ENCODE measurements at places on chromosomes 5 and 9.

DNA sequence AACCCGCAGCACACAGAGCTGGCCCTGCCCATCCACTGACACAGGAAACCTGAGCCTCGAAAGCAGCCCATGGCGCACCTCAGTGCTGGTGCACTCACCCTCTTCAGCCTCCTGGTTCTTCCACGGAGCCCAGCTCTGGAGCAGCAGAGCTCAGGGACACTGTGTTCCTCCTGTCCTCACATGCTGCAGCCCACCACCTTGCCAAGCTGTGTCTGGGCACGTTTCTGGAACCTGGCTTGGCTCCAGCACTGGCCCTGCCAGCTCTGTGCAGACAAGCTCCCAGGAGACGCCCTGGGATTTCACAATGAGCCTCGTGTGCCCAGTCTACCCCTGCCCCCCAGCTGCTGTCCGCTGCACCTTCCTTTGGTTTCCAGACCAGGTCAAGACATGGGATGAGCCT, 119.5 kb downstream of the SYK start:
- DNase-seq = no peak

- no peak for DNase-seq
Measured at GRCh38 chr5:74226716-74227485, 413.6 kb downstream of the ENC1 start.

DNA sequence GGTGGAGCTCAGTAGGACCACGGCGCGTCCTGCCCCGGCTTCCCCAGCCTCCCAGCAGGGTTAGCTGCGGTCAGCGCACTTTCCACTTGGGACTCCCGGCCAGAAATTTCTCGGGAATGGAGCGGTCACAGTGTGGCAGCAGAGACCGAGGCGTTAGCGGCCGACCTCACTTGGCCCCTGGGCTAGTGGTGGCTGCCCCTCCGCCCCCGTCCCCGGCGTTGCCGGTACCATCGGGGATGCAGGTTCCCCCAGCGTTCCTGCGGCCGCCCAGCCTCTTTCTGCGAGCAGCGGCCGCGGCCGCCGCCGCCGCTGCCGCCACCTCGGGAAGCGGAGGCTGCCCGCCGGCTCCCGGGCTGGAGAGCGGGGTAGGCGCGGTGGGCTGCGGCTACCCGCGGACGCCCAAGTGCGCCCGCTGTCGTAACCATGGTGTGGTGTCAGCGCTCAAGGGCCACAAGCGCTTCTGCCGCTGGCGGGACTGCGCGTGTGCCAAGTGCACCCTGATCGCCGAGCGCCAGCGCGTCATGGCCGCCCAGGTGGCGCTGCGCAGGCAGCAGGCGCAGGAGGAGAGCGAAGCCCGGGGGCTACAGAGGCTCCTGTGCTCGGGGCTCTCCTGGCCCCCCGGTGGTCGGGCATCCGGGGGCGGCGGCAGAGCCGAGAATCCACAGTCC, 460 bp downstream of the DMRTA1 start:
- no peak for DNase-seq

DNA sequence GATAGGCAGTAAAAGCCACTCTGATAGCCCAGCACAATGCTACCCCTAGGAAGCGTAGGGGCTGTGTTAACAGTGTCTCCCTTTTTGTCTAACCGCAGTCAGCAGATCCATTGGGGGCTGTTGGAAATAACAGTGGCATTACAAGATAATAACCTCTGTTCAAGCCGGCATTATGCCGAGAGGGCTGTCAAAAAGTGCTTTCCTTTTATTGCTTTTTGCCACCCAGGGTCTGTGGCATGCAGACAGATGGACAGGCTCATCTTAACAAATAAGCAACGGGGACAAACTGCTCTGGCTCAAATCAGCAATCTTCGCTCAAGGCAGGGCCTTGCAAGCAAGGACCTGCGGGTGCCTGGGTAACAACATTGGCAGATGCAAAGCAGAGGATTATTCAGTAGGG, 123.3 kb downstream of the TLR4 start:
- no peak for DNase-seq

- no peak for DNase-seq
Measured at GRCh38 chr5:56317923-56318561, 84.9 kb upstream of the ANKRD55 start.

DNA sequence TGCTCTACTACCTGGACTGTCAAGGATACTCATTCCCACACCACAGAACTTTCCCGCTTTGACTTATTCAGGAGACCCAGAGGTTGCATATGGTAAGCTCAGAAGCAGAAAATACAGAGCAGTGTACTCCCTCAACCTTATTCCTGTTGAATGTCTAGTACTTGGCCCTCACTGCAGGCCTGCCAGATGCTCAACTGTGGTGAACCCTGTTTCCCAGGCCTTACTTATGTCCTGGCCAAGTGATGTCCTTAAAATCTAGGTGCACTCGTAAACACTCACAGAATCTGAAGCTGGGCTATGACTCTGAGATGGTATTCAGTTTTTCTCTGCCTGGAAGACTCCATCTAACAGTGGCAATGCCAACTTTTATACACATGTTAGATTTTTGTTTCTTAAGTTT, 21.0 kb downstream of the DIAPH1 start:
- no peak for DNase-seq

DNA sequence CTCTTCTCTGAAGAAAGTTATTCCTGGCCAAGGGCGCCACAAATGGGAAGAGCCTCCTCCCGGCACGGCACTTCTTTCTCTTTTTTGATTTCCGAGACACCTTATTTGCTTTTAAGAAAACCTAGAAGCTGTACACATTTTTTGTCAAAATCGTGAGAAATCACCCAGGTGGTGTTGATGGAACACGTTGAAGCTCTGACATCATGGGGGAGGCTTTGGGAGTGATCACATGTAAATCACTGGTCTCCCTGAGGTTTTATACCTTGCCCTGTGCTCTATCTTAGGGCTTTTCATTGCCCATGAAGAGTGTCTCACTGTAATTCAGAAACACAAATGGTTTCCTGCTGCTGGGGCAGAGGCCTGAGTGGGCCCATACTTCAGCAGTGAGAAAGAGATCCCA, 27.4 kb downstream of the SLC36A1 start:
- no peak for DNase-seq

- no peak for DNase-seq
Measured at GRCh38 chr5:154544646-154545045, 66.6 kb upstream of the HAND1 start.

DNA sequence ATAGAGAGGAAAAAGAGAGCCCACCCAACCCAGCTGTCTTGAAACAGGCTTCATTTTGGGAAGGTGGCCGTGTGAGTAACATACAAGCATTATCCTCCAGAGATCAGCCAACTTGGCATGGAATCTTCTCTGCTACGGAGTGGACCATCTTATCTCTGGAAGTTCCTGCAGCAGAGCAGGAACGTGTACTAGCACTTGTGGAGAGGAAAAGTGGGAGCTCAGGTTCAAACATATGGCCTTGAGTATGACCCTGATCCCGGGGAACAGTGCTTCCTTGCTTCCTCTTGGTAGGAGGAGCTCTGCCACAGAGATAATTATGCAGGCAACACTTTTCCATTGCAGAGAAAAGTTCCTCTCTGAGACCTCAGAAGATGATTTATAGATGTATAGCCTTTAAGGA, 490.4 kb upstream of the ACO1 start:
- no peak for DNase-seq

GRCh38 chr9:122252796-122253195, 11.8 kb downstream of the RBM18 start:
- DNase-seq = no peak

- DNase-seq = no peak
Measured at GRCh38 chr5:155773680-155774079, 553.3 kb upstream of the SGCD start.

DNA sequence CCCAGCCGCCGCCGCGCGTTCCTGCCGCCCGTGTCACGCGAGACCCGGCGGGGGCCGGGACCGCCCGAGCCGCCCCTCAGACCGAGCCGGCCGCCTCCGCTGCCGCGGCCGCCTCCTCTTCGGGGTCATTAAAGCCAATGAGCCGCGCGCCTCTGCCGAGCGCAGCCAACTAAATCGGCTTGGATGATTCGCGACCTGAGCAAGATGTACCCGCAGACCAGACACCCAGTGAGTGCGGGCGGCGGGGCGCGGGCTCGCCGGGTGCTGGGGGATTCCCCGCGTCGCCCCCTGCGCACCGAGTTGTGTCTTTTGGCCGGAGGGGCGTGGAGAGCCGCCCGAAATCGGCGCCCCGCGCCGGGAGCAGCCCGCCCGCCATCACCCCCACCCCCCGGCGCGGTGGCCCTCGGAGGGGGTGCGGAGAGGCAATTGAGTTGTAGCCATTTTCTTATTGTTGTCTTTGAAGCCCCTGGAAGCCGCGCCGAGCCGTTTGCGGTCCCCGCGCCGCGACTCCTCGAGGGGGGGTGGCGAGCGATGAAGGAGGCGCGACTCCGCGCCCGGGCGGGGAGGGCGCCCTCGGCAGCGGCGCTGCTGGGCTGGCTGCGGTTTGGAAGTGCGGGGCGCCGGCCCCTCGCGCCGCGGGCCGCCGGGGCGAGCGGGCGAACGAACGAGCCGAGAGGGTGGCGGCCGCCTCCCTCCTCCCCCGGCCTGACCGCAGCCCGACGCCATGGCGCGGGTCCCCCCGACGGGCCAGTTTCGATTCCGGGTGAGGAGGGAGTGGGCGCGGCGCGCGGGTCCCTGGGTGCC, 1.0 kb downstream of the TLE4 start:
- no peak for DNase-seq

GRCh38 chr5:63055421-63055820, 476.8 kb downstream of the LRRC70 start:
- DNase-seq = no peak

GRCh38 chr9:134392900-134393299, 66.6 kb downstream of the RXRA start:
- DNase-seq = no peak

GRCh38 chr5:179292681-179293635, 52.3 kb downstream of the ADAMTS2 start:
- no peak for DNase-seq

- DNase-seq = no peak
Measured at GRCh38 chr9:19732441-19732951, 56.3 kb downstream of the SLC24A2 start.

DNA sequence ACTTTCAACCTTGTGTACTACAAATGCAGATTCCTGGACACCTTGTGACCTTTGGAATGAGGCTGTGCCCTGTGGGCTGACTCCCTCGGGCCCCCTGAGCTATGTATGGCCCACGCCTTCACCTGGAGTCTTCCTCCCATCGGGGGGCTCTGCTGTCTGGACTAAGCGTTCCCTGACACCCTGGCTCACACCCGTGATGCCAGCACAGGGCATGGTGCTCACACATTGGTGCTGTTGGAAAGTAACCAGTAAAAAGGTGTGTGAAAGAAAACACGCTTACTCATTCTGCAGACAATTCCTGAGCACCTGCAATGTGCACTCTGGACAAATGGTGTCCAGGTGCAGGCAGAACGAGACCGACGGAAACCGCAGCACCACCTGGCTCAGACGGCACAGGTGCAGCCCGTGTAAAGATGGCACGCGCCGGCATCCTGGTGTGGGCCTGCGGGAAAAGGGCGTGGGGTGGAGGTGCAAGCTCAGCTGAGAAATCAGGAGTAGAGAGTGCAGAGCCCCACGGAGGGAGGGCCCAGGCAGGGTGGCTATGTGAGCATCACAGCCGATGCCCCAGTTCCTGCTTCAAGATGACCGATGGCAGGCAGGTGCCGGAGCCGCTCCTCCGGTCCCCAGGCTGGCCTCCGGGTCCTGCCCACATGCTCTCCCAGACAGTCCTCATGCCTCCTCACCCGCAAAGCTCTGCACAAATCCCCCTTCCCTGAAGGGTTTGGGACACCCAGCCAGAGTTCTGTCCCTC, 11.0 kb downstream of the LPCAT1 start:
- no peak for DNase-seq

DNA sequence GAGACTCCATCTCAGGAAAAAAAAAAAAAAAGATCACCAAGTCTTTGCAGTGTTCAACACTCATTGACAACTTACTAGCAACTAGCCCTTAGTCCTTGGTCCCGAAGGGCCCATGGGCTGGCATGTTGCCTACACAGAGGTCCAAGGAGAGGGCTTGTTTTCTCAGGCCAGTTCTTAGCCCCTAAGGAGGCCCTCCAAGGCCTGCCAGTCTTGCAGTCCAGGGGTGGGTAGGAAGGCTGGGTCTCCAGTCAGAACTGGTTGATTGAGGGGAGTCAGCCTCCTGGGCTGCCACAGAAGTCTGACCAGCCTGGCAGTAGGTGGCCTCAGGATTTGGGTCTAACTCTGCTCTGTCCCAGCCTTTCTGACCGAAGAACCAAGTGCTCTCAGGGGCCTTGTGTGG, 32.7 kb downstream of the IER5L start:
- no peak for DNase-seq

DNA sequence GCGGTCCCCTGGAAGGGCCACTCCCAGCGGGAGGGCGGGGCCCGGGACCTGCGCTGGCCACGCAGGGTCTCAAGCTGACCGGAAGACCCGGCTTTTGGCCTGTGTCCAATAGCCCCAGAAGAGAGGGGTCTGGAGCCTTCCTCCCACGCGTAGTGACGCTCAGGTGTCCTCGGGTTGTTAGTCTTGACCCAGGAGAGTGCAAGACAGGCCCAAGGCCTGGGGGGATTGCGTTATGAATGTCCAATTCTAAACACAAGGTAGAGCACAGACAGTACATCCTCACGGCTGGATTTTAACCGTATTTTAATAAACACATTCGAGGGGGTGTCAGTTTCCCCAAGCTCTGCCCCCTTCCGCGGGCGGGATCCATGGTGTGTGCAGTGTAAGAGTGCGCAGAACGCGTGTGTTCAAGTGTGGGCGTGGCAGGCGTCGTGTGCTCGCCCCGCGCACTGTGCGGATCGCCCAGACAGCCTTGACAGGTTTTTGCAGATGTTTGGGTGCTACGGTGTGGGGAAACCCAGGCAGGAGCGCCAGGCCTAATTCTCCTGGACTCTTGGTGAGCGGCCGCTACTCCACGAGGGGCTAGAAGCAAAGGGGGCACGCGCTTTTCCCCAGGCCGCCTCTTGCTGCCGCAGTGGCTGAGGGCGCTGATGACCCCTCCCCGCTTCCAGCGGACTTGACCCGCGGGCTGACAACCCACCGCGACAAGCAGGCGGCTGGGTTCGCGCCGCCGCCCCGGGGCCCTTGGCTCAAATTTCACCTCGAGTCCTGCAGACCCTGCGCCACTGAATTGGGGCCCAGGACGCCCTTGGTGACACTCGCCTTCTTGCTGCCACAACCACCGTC, 6.1 kb upstream of the DMRT3 start:
- no peak for DNase-seq

DNA sequence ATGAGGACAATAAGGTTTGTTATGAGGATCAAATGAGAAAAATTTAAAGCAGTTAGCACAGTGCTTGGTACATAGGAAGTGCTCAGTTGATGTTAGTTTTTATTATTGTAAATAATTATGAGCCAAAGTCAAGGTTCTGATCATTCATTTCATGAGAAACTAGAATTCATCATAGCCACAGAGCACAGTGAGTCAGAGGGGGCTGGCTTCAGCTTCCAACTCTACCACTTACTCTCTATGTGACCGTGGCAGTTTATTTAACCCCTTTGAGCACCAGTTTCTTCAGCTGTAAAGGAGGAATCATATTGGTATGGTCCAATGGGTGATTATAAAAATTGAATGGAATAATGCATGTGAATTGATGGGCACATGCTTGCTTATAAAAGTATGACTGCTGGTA, 39.4 kb downstream of the KLHL3 start:
- no peak for DNase-seq

Data from cortex of kidney (tissue), 1 donor.